GF-D8 (cell line): ENCODE measurements at places on chromosomes 13 and 19.

GRCh38 chr19:27884376-27884775, 1328.6 kb downstream of the UQCRFS1 start:
- no peak for DNase-seq

DNA sequence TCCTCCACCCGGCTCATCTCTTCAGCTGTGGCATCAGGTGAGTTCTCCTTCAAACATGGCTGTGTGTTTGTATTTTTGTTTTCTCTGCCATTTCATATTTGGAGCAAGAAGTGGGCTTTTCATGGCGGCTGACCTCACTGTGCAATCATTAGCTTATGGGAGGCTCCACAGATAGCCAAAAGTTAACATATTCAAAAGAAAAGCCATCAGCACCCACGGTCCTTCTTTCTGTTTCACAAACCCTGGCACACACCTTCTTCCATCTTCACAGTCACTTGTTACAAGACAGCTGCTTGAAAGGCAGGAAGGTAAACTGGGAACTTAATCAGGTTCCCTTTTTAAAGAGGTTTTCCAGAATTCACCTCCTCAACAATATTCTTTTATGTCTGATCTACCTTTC, 69.3 kb upstream of the ATP12A start:
- DNase-seq, result no peak

DNA sequence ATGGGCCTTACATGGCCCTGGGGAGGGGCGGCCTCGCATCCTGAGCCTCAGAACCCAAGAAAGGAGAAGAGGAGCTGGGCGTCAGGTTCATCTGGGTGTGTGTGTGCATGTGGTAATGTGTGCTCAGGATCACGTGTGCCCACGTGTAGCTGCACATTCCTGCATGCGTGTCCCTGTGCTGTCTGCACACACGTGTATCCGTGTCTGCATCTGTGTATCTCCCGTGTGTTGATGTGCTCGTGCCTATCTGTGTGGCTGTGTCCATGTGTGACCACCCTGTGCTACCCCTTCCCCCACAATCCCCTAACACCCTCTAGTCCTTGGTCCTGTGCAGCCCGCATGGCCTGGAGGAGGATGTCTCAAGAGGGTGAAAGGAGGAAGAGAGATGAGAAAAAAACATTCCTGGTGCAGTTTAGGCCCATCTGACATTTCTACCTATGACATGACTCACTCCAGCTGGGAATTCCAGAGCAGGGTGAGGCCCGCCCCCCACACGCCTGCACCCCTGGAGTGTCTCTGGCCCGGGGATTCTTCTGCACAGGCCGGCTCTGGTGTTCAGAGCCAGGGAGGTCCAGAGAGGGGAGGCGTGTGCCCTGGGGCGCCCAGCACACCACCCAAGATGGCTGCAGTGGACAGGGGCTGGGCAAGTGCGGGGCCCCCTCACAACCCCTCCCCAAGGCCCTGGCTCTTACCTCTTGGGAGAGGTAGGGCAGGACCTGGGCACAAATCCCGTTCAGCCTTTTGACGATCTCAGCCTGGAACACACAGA, 7.1 kb downstream of the TLE5 start:
- DNase-seq, result no peak

DNA sequence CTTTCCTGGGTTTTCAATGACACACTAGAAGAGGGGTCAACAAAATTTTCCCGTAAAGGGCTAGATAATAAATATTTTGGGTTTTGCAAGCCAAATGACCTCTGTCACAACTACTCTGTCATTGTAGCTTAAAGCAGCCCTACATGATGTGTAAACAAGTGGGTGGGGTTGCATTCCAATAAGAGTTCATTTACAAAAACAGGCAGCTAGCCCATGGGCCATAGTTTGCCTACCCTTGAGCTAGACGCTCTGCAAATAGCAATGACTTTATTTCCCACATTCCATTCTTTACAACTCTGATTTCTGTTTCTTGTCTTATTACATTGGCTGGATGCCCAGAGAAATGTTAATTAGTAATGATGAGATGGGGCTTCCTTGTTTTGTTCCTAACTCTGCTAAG, 76.0 kb downstream of the ZNF557 start:
- DNase-seq, result no peak

DNA sequence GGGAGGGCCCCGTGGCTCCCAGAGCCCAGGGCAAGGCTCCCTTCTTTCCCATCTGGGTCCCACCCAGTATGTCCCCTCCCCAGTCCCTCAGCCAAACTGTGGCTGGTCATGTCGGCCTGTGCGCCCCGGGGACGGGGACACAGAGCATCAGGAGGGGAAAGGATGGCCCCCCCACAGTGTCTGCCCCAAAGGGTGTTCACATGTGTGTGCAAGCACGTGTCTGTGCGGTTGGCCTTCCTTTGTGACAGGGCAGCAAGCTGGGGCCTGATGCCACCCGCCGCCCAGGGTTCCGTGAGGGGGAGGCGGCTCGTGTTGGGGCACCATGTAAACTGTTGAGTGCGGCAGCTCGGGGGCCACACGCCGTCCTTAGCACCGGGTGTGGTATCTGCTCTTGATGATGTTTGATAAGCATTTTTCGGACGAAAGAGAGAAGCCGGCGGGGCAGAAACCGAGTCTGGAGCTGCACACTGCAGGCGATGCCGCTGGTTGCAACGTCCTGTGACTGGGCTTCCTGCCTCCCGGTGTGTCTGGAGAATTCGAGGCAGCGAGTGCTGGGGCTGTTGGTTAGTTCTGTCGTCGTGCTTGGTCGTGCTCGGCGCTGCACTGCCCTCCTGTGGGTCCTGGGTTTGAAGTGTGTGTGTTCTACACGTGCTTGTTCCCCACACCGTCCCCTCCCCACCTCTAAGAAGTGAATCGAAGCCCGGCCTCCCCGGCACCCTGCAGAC, 18.4 kb downstream of the GNA11 start:
- no peak for DNase-seq
